NCI-H1105 treated with DMSO at 0.1 percent for 48 hours (cell line): ENCODE measurements at places on chromosomes 11 and 22.

GRCh38 chr11:13055200-13055599 lies 46.1 kb downstream of the RASSF10 start:
- DNase-seq, result no peak

DNA sequence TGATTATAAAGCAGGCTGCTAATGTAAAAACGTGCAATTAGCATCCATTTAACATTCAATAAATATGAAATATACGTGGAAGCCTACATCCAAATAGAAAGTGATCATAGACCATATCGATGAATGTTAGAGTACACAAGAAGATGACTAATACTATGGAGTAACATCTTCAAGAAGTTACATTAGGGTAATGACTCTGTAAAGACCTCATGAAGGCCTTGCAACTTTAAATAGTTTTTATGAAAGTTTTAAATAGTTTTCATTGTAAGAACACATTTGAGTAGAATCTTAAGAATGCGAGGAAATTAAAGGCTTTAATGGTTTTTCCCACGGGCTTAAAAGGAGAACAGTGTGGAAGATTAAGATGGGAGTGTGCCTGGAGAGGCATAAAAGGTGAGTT lies 1.4 kb downstream of the TRIM34 start:
- no peak for DNase-seq

- peak; percentile 39 for DNase-seq
Measured at GRCh38 chr11:11022125-11022730, 164.4 kb upstream of the ZBED5 start.

GRCh38 chr22:37425800-37426705 lies 1.2 kb downstream of the ELFN2 start:
- DNase-seq, result peak; percentile 65

GRCh38 chr11:45909594-45910475 lies 2.8 kb upstream of the FREY1 start:
- DNase-seq, result no peak

GRCh38 chr11:12540913-12541582 lies 133.2 kb upstream of the TEAD1 start:
- DNase-seq, result no peak
